H1 (cell line): ENCODE measurements at places on chromosomes 6 and 20. TPM values are rescaled to one million over a fixed set of nuclear protein-coding genes. Genes with fewer than 3 reads are reported as not detected.

- DNase-seq: no peak
These were observed 2.6 kb downstream of the PRSS35 start for GRCh38 chr6:83514866-83515466.

- DNase-seq: no peak
These were observed 476 bp upstream of the CLIC5 start for GRCh38 chr6:46016063-46016608.

GRCh38 chr20:63765082-63765873, 25.7 kb downstream of the SLC2A4RG start:
- DNase-seq: no peak

Gene ESR1
- total RNA-seq: 0.10 and 0.17 TPM in 2 replicates

- DNase-seq: no peak
These were observed 15.6 kb upstream of the CBFA2T2 start for GRCh38 chr20:33474097-33474873.

Gene ANKRD6
- total RNA-seq: 11.0 and 12.8 TPM in 2 replicates

Gene CTNNBL1
- 70.4 and 81.6 TPM in 2 replicates for total RNA-seq

DNA sequence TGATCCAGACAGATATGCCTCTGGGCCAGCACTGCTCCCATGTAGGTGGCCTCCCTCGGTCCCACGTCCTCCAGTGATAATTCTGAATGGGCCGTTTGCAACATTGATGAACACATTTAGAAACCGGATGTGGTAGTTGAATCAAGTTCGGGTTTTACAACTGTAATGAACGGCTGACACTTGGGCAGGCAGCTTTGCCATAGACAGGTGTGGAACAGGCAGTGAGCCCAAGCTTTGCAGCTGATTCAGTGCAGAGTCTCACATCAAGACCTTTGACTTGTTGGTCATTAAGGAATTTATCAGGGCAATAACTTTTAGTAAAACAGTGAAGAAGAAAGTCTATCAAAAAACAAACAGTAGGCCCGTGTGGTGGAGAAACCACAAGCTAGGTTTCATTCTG, 466.6 kb upstream of the AGPAT4 start:
- no peak for DNase-seq

DNA sequence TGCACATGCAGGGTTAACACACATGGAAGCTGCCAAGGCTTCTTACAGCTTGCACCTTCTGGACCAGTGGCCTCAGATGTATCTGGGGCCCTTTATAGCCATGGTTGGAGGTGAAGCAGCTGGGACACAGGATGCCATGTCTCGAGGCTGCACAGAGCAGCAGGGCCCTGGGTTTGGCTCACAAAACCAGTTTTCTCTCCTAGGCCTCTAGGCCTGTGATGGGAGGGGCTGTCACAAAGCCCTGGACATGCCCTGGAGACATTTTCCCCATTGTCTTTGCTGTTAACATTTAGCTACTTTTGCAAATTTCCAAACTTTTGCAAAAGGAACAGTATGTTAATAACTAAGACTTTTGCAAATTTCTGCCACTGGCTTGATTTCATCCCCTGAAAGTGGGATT, 18.2 kb upstream of the GSTA1 start:
- DNase-seq: no peak

DNA sequence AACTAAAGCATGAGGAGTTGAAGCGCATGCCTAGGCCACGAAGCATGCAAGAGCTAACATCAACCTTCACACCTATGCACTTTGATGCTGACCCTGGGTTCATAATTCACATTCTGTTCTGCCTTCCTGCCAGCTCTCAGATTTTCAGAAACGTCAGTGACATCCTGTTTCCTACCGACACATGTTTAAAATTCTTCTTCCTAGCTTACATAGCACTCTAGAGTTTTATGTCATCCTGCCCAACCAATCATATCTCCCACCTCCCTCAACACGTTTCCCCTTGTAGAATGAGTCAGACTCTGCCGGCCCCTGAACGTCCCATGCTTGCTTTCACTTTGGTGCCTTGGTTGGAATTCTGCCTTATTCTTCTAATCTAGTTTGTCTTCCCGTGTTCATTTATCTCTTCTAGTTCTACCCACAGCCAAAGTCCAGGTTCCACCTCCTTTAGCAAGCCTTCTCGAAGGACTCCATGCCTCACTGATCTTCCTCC, 97.2 kb upstream of the MAP7 start:
- no peak for DNase-seq

GRCh38 chr6:145329257-145329656, 406.1 kb downstream of the EPM2A start:
- no peak for DNase-seq

DNA sequence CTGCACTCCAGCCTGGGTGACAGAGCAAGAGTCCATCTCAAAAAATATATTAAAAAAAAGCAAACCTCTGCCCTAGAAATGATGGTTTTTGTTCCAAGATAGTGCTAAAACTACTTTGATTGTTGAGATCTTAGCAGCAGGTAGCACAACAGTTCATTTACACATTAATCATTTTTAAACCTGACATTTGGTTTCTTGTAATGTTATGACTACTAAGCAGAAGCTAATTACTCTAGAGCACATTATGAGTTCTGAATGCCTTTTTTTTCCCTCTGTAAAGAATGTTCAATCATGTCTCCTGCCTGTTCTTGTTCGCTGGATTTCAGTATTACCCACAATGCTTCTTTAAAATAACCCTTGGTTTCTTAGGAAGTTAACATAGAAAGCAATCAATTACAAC, 24.7 kb upstream of the PHF3 start:
- DNase-seq: no peak

DNA sequence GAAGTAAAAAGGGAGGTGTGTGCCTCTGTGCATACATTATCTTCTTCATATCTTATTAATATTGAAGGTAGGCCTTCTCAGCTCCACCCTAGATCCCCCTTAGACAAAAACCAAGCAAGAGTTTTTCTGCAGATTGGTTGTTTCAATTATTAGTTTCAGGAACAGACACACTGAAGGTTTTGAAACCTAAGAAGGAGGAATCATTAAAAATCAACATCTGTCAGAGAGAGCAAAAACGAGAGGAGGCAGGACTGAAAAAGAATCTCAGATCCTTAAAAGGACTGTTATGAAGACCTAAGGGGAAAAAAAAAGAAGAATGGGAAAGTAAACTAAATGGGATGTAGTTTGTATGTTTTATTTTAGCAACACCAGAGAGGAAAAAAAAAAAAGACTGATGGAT, 560.8 kb upstream of the JAG1 start:
- DNase-seq: no peak

DNA sequence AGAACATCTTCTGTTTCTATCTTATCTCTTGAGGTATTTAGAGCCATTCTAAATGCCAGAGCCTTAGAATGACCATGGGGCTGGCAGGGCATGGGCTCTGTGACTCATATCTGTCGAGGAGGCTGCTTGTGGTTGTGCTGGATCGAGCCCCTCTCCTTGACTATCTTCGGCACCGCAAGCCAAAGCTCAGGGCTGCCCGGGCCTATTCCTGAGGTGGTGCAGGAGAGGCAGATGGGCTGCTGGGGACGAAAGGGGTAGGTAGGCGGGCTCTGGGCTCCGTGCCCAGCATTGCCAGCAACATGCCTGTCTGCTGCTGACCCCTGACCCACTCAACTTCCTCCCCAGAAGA, 89.9 kb downstream of the NOL4L start:
- DNase-seq: no peak

GRCh38 chr6:83417880-83418663, 12.8 kb downstream of the ME1 start:
- DNase-seq: no peak

DNA sequence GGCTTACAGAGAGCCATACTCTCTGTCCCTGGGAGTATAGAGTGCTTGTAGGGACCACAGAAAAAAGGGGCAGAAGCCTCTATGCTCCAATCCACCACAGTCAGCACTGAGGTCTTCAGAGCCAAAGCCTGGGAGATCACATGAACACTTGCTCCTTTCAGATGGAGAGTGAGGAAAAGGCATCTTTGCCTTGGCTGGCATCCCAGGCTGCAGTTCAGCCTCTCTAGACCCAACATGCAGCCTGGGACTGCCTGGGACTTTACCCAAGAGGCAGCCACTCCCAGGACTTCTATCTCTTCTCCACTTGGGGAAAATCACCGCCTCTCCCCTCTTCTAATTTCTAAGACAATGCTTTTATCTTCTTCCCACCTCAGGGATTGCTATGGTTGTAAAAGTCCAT, 46.5 kb upstream of the MYLIP start:
- DNase-seq: no peak

- DNase-seq: no peak
These were observed 111.6 kb downstream of the TINAG start for GRCh38 chr6:54419885-54420284.

Gene CD40
- 12.1 and 14.5 TPM in 2 replicates for total RNA-seq

Gene ANKRD66
- not detected in 2 replicates for total RNA-seq

GRCh38 chr6:122651031-122651430, 40.8 kb downstream of the PKIB start:
- DNase-seq: no peak

Gene TRIM31
- total RNA-seq: not detected in 2 replicates

DNA sequence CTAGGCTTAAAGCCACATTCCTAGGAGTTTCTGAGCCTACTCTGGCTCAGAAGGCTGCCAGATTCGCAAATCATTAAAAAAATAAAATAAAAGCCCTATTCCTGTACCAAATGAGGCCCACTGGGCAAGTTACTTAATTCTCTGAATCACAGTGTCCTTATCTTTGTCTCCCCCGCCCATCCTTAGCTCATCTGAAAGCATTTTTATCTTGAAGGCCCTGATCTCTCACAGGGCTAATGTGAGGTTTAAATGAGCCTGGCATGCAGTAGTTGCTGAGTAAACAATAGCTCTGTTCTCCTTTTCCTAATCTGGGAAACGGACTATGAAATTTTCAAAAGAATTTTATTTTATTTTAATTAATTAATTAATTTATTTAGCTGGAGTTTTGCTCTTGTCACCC, 2.1 kb upstream of the ZBTB12 start:
- DNase-seq: no peak

Gene EFCAB8
- 0.20 TPM in 1 of 2 replicates, not detected in the other for total RNA-seq

DNA sequence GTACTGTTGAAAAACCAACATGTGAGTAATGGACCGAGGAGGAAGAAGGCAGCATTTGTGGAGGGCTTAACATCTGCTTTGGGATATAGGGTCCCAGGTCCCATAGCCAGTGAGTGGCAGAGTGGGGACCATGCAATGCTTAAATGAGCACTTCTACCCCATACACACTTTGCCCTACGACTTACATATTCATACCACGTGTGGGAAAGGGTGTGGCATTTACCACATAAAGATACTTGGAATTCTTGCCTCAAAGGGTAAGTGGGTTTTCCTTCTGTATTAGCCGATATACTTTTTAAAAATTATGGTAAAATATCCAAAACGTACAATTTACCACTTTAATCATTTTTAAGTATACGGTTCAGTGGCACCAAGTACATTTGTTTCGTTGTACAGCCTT, 199.3 kb downstream of the BACH2 start:
- DNase-seq: no peak

Gene EEF1A1
- 13,468 and 13,823 TPM in 2 replicates for total RNA-seq

GRCh38 chr20:6765469-6766058, 1.9 kb upstream of the BMP2 start:
- DNase-seq: no peak

Gene TFAP2B
- total RNA-seq: not detected in 2 replicates

Gene LY6G6F
- not detected in 2 replicates for total RNA-seq

GRCh38 chr20:61464307-61465303, 212.5 kb downstream of the CDH4 start:
- DNase-seq: no peak

DNA sequence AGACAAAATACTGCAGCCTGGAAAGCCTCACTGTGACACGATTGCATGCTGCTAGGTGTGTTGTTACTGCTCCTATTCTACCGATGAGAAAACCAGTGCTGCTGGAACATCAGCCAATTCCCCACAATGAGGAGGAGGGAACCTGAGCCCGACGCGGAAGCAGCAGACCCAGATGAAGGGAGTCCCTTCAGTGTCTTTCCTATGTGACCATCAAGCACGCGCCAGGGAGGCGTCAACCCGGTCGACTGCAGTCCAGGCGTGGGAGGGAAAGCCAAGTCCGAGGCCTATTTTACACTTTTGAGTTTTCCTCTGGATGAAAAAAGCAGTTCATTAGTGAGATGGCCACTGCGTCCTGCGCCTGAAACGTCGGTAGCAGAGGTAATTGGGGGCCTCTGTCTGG, 63.3 kb downstream of the STK35 start:
- DNase-seq: no peak

DNA sequence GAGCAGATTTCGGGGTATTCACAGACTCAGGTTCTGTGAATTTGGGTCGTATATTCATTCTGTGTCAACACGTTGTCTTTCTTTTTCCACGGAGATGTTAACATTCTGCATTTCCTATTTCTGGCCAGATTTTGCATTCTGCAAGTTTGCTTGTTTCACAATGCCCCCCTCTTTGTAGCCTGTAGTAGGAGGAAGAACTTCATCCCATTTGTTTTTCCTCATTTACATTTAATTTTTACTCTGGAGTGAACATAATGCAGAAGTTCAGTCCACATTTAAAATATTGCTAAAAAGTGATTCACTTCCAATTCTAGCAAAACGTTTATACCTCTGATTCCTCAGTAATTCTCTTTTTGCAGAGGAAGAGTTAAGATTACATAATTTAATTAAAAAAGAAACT, 12.9 kb downstream of the TAGAP start:
- DNase-seq: no peak

DNA sequence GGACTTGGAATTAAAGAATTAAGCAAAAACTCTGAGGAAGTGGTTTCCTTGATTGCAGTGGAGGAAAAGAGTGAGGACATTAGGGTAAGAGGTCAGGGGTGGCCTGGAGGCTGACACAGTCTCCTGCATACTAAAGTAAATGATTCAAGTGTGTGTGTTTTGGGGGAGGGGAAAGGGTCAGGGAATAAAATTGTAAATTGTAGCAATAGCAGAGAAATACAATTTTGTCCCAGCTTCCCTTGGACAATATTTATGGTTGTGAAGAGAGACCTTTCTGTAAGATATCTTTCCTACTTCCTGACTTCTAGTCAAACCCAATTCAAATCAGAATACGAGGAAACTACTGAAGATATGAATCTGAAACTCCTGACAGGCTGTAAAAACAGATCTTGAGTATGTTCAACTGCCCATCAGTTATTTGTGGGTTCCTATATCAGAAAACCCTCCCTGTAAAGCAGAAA, 143.4 kb upstream of the HMGN3 start:
- DNase-seq: no peak

DNA sequence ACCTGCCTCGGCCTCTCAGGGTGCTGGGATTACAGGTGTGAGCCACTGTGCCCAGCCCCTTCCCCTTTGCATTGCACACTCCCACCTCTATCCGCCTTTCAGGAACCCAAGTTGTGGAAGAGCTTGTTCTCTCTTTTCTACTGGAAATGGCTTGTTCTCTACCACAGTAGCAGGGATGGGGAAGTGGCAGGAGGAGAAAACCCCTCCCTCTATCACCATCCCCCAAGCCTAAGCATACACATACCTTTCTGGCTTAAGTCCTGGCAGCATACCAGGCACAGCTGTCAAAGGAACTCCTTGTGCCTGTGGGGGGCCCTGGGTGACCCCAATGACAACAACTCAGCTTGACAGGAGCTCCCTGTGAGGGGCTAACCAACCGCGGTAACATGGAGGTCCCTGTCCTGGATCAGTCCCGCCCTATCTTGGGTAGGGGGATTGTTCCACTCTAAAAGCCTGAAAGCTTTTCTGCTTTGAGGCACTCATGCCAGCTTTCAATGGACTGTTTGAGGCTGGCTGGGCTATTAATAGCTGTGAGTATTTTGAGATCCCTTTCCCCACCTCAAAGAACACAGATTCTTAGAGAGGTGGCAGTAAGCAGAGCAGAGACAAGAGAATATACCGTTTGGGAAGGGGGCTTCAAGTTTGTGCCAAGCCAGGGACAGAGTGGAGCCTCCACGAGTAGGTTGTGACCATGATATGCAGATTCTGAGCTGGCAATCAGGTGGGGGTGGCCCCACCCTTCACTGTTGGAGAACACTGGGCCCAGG, 2.3 kb downstream of the KLHDC3 start:
- no peak for DNase-seq
